GM12892 (cell line): ENCODE measurements at places on chromosomes 12 and 14.

DNA sequence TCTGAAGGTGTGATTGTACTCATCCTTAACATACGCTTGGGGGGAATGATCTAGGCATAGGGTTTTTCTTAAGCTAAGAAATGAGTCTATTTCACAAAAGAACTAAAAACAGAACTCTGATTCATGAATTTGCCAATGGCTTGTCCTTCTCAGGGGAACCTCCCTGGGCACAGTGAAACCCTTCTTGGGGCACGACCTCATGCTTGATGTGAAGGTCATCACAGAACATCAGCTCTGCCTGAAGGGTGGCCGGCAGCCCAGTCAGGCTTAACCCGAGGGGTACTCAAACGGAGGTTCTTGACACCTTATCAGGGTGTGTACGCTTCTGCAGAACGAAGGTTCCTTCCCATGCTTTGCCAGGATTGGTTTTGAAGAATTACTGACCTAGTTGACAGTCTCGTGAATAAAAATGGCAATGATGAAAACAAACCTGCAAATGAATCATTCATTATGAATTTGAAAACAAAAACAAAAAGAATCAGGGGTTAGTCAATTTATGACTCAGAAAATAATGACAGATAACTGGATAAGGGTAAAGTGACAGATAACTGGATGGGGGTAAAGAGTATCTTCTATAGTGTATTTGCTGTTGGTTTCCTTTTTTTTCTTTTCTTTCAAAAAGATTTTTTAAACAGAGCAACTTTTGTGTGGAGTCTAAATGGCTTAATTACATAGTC is 86.4 kb downstream of the GALNT8 start:
- no peak for DNase-seq

DNA sequence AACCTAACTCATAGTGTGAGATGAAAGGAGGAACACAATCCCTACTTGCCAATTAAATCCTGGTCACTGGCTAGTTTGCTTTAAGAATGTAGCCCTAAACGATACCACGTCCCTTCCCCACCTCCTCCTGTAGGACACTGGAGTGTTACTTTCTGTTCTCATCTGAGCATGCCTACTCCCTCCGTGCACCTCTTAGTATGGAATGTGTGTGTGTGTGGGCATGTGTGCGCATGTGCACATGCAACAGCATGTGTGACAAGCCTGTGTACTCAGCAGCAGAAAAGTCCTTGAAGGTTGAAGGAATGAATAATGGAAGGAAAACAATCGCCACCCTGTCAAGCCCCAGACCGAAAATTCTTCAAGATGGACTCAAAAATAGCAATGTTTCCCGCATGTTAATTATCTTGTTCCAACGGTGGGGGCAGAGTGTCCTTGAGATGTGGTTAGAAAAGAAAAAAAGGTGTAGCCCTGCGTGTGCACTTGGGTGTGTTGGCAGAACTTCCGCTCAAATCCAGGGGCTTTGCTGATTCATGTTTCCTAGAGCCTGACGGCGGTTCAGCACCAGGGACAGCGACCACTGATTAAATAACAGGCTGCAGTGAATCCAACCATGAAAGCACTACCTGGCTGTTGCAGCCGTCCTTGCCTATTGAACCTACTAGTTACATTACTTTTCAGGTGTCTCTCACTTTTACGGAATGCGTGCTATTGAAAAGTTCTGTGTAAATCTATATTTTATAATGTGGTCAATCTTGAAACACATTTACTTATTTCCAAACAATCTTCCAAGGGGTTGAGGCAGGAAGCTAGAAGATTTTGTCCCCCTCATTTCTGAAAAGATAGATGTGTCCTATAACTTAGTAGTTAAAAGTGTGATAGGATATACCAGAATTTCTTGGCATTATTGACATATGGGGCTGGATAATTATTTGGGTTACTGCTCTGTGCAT is 79.8 kb downstream of the SRRM4 start:
- no peak for DNase-seq

- DNase-seq: no peak
These were observed 23.8 kb upstream of the MBIP start for GRCh38 chr14:36344211-36344610.

DNA sequence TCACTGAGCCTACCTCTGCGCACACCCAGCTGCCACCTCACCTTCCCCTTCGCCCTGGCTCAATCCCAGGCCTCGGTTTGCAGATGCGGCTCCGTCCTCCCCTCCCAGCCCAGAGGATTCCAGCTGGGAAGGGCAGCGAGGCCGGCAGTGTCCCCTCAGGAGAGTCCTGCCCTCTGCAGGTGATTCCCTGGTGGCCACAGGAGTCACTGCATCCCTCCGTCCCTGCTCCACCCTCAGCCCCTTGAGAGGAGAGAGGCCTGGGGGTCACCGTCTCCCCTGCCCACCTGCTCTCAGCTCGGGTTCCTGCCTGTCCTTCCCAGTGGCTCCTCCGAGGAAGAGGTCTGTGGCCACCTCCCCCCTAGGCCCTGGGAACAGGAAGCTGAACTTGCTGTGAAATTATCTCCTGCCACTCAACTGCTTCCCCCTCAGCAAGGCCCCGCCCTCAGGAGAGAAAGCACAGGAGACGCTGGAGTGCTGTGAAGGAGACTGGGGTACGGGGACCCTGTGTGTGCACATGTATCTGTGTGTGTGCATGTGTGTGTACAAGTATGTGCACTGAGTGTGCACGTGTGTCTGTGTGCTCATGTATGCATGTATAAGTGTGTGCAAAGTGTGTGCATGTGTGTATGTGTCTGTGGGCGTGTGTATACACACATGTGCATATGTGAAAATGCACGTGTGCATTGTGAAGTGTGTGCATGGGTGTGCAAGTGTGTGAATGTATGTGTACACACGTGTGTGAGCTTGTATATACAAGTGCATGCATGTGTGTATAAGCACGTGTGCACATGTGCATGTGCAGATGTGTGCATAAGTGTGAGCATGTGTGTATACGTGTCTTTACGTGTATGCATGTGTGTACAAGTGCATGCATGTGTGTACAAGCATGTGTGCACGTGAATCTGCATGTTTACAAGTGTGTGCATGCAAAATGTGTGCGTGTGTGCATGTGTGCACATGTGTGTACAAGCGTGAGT is 13.2 kb upstream of the GALNT9 start:
- DNase-seq: no peak
